ENCODE measurements at places on chromosomes 2 and 18.

DNA sequence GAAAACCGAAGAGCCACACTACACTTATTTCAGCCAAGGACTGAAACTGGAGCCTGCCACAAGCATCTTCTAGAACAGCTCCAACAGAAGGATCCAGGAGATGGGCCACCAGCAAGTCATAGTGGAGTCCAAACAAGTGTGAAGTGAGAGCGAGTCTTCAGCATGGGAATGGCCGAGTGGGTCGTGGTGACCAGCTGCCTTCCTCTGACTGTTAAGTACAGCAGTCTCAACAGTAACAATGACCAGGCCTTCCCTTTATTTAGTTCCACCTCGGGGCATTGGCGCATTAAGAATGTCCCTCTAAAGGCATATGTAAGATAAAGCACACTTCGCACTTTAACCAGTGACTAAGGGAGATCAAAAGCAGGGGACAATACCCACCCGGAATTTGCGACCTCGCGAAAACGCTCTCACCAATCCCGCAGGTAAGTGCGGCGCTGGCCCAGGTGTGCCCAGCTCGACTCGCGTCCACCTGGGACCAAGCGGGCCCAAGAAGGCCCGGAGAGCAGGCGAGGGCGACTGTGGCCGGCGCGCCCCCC is 1.1 kb downstream of the L3MBTL4 start:
- DNase-seq: no peak

DNA sequence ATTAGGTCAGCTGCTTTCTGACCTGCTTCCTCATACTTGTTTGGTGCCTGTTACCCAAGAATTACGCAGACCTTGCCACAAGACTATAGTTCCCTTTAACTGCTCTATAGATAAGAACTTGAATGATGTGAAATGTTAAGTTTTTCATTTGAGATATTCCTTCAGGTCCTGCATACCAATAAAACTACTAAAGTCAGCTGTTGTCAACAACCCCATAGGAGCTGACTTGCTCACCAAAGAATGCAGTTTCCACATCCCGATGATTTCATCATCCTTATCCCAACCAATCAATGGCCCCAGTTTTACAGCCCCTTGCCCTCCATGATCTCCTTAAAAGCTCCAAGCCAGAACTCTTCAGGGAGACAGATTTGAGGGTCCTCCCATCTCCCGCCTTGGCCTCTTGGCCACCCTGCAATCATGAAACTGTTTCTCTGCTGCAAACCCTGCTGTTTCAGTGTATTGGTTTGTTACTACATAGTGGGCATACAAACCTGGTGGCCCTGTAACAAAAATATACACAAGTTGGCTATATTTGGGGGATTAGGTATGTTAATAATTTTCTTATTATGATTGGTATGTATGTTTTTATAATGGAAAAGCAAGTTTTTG is 396.3 kb upstream of the CHST9 start:
- no peak for DNase-seq

DNA sequence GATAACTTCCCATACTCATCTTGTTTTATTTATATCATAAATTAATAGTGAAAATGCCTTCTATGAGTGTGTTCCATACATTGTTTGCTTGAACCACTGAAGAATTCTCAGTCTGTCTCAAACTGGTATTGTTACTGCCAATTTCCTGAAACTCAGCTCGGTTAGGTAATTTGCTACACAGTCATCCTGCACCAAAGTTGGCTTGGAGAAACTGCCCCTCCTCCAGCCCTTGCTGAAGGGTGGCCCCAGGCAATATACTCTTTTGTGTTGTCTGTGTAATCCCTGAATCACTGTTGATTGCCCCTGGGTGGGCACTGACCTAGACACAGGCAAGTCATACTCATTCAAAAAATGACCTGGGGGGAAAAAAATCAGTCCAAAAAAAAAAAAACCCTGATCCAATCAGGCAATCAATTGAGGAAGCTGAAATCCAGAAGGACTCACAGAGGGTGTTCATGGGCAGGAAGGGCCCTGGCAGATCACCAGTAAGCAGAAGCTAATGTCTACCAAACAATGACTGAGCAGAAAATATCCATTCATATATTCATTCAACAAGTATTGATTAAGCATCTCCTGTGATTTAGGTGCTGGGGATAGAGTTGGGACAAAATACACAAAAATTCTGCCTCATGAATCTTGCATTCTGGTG is 3.8 kb upstream of the SESTD1 start:
- DNase-seq: no peak

- DNase-seq: no peak
These were observed 806.4 kb upstream of the FANCL start for GRCh38 chr2:59047373-59047995.

DNA sequence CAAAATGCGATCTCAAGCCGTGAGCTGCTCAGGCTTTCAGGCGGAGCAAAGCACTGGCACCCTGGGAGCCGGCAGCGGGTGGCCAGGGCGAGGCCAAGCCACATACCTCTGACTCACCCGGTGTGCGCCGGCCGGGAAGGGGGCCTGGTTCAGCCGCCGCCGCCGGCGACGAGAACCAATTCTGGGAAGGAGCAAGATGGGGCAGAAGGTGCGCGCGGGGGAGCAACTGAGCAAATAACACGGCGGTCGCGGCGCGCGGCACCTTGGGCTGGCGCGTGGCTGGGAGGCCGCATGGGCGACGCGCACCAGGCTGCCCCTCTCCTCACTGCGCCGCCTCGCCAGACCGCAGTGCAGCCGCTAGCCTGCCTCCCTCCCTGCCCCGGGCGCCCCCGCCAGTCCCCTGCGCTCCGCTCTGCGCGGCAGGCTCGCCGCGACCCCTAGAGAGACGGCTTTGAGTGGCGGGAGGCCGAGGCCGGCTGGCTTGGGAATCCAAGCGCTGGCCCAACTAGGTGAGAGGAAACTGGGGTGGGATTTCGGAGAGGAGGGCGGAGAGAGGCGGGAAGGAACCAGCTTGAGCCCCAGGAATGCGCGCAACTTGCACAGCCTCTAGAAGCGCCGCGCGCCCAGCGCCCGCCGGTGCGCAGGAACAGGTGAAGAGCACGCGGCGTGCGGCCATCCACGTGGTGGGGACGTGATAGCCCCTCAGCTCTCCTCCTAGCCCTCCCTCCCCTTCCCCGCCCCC is 3.2 kb downstream of the NRP2 start:
- peak; percentile 78 for DNase-seq

GRCh38 chr2:84851876-84852275 is 29.0 kb downstream of the TRABD2A start:
- no peak for DNase-seq

- DNase-seq: no peak
These were observed 251.0 kb downstream of the AFF3 start for GRCh38 chr2:99891428-99891780.

DNA sequence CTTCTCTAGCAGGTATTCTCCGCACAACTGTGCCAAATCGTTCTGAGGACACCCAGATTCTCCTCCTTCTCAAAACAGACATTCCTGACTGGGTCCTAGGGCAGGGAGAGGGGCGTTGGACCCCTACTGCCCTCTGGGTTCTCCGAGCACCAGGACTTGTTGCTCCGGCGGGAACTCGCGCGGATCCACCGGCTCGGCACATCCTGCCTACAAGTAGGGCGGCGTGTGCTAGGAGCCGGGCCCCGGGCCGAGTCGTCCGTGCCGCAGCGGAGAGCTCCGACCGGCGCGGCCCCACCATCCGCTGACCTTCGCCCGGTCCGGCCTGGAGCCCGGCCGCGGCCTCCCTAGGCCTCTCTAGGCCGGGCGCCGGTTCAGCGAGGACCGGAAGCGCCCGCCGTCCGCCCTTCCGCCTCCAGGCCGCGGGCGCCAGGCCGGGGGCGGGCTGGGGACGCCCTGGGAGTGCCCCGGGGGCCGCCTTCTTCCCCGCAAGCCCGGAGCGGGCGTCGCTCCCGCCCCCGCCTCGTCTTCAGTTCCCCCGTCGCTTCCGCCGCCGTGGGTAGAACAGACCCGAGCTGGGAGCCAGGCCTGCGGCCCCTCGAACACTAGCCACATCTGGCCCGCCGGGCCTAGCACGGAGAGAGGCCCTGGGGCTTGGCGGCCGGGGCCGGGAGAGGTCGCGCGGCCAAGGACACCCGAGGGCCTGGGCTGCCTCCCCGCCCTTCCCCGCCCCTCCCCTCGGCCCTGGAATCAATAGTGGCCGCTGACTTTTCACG is 7.6 kb upstream of the ONECUT2 start:
- DNase-seq: no peak

- no peak for DNase-seq
These were observed 28.6 kb upstream of the TMEM87B start for GRCh38 chr2:112026509-112026908.

DNA sequence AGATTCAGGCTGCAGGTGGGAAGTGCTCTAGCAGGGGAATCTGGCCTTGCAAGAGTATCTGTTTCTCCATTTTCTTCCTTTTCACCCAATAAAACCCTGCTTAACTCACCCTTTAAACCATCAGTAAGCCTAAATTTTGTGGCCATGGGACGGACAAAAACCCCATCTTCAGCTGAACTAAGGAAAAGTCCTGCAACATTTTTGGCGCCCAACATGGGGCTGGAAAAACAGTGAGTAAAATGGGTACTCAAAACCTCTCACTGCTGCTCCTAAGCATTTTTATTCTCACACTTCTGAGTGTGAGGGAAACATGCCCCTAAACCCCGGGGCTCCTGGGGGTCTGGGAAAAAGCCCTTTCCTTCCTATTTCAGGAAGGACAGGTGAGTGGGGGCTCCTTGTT is 414.3 kb downstream of the ZNF804A start:
- DNase-seq: peak; percentile 46

- no peak for DNase-seq
These were observed 20.2 kb upstream of the GTF2A1L start for GRCh38 chr2:48597492-48597891.

GRCh38 chr2:128628996-128629395 is 310.3 kb upstream of the HS6ST1 start:
- peak; percentile 23 for DNase-seq
